Activated CD4-positive, alpha-beta memory T cell treated with anti-CD3 and anti-CD28 coated beads, Interleukin-2, amount 10 ng/mL, durations not matched to agents 7 days and 5 days (primary cell): ENCODE measurements at places on chromosomes 11 and 22. TPM values are rescaled to one million over a fixed set of nuclear protein-coding genes. Genes with fewer than 3 reads are reported as not detected.

DNA sequence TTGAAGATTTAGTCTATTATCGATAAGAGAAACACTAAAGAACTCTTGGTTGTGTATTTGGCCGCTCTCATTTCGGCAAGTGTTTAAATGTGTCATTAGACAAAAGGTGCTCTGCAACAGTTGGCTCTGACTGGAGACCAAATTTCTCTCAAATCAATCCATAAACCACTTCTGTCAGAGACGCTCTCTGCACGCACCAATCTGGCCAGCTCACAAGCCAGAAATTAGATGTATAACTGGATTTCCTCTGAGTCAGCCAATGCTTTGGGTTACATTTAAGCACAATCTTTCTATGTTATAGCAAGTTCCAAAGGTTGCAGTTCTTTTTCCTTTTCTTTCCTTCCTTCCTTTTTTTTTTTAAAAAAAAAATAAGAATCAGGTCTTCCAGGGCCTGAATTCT lies 17.6 kb upstream of the PARVA start:
- DNase-seq, result no peak

Gene PACSIN2
- total RNA-seq, result 33.5 TPM

DNA sequence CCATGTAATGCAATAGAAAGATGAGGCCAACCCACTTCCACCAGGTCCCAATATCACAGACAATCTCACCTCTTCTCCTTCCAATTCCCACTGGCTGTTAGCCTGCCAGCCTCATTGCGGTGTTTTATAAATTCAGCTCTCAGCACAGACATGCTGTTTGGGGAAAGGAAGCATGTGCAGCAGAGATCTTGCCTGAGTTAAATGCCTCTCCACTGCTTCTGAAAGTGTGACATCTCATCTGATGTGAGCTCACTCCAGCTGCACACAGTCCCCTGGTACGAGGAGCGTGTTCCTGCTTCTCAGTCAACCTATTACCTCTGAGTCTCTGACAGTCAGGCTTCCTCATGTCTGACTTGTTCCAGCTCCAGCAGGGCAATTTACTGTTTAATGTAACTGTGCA lies 122.7 kb upstream of the GUCY1A2 start:
- no peak for DNase-seq

DNA sequence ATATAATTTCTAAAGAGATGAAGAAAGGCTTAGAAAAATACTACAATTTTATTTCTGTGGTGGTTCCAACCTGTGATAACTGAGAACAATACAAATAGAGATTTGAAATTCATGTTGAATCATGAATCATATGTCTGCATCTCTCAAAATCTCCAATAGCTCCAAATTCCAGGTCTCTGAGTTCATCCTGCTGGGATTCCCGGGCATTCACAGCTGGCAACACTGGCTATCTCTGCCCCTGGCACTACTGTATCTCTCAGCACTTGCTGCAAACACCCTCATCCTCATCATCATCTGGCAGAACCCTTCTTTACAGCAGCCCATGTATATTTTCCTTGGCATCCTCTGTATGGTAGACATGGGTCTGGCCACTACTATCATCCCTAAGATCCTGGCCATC lies at the start of gene OR56B1:
TSS of gene OR56B1 (plus strand) at position 53 of the 400 bp plus-strand sequence. CDS start at position 122, 69 bp downstream.
- DNase-seq, result no peak

DNA sequence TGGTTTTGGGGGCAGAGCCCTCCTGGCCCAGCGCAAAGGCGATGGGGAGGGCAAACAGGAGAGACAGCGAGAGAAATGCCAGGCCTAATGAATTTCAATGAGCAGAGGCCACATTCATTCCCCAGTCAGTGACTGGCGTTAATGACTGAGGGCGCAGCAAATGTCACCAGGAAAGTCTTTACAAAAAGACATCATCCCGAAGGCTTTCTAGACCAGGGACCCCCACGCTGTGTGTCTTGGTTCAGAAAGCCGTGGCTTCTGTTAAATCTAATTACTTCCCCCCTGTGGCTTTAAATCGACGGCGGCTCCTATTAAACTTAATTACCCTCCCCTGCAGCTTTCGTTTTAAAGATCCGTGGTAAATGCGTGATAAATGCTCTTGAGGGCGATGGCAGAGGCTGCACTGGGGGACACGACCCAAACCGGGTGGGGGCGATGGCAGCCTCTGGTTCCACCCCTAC lies 1.6 kb upstream of the FGF19 start:
- no peak for DNase-seq

Gene TSSK2
- total RNA-seq, result not detected

Gene DBX1
- not detected for total RNA-seq

Gene CADM1
- 1.7 TPM for total RNA-seq

GRCh38 chr11:30552839-30553238 lies 33.3 kb downstream of the MPPED2 start:
- no peak for DNase-seq

- DNase-seq, result no peak
These were observed 53.9 kb upstream of the PPP6R3 start for GRCh38 chr11:68406324-68407313.

Gene GGT5
- total RNA-seq, result not detected

- DNase-seq, result no peak
These were observed 18.5 kb downstream of the ALKBH3 start for GRCh38 chr11:43899094-43899493.

DNA sequence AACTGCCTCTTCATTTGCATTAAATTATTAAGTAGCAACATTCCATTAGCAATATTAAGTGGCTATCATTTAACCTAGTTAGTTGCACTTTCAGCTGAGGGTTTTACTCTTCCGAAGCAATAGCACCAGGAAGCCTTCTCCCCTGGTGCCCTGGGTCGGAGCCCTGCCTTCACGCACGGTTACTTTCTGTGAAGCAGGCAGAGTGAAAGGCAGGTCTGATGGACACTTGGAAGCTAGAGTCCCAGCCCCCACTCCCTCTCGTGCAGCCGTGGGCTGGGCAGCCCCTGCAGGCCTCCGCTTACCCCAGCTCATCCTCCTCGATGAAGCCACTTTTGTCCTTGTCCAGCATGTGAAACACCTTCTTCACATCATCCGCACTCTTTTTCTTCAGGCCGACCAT lies 2.0 kb downstream of the PVALB start:
- DNase-seq, result no peak

DNA sequence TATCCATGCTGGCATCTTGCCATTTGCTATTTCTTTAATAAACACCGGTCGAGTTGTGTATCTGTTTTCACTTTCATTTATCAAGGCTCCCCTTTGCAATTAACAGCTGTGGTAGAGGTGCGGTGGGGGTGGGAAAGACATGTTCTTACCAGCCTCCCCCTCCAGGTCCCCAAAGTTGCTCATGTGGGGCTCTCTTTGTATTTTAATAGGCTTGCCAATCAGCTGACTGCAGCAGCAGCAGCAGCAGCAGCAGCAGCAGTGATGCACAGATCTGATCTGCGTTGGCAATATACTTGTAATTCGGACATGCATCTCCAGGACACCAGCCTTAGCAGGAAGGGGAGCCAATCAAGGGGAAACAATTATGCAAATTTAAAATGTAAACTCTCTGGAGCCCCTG lies 40.3 kb upstream of the E2F8 start:
- DNase-seq, result no peak

- DNase-seq, result no peak
These were observed 71.1 kb downstream of the STIM1 start for GRCh38 chr11:3926458-3927095.

DNA sequence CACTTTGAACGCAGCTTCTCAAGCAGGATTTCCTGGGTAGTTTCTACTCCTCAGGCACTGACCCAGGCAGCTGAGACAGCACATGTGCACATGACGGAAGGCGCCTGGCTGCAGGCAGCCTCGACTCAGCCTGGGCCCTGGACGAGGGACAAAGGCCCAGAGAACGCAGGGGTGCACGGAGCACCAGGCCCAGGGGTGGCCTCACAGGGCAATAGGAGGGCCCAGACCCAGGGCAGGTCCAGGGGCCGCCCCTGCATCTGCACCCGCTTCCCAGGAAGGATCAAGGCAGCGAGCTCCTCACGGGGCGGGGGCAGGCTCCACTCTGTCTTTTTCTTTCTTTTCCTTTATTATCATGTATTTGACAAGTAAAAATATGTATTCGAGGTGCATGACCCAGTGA lies 208.4 kb downstream of the BRD1 start:
- DNase-seq, result no peak

GRCh38 chr22:20137113-20137512 lies 5.5 kb downstream of the ZDHHC8 start:
- DNase-seq, result no peak

GRCh38 chr11:98835335-98835734 lies 185.4 kb upstream of the CNTN5 start:
- DNase-seq, result no peak

Gene MYOD1
- total RNA-seq, result not detected

Gene ARHGEF17
- 0.05 TPM for total RNA-seq

DNA sequence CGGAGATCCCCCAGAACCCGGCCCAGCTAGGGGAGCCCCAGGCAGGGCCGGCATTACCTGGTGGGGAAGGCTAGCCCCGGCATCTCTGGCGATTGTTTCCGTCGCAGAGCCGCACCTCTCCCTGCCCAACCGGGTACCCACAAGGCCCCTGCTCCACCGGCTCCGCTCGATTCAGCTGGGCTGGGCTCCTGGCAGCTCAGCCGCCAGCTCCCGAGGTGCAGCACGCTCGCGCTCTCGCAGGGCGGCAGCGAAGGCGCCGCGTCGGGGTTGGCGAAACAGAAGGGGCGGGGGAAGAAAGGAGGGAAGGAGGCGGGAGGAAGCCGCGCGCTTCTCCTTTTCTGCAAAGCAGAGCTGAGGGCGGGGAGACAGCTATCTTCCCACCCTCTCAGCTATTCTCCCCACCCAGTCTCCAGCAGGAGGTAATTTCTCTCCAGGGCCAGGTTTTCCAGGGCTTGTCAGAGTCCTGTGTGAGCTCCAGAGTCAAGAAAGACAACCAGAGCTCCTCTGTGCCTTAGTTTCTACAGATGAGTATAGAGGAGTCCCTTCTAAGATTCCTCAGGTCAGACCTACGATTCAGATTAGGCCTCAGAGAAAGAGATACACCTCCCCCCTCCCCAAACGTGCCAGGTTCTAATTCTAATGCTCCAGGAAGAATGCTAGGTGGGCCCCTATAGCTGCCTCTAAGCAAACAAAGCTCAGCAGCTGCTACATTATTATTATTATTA lies 62.0 kb downstream of the PAK1 start:
- peak; percentile 86 for DNase-seq

Gene STK33
- total RNA-seq, result 0.18 TPM

Gene CNGA4
- total RNA-seq, result 0.20 TPM

GRCh38 chr11:62613291-62613778 lies 278 bp downstream of the ROM1 start:
- DNase-seq, result no peak

GRCh38 chr11:20011307-20011951 lies 148.8 kb downstream of the DBX1 start:
- no peak for DNase-seq

- no peak for DNase-seq
These were observed 11.4 kb upstream of the A4GALT start for GRCh38 chr22:42732081-42732480.

GRCh38 chr11:80084608-80085007 lies 643.8 kb upstream of the TENM4 start:
- no peak for DNase-seq

Gene HSPB2
- total RNA-seq, result not detected

DNA sequence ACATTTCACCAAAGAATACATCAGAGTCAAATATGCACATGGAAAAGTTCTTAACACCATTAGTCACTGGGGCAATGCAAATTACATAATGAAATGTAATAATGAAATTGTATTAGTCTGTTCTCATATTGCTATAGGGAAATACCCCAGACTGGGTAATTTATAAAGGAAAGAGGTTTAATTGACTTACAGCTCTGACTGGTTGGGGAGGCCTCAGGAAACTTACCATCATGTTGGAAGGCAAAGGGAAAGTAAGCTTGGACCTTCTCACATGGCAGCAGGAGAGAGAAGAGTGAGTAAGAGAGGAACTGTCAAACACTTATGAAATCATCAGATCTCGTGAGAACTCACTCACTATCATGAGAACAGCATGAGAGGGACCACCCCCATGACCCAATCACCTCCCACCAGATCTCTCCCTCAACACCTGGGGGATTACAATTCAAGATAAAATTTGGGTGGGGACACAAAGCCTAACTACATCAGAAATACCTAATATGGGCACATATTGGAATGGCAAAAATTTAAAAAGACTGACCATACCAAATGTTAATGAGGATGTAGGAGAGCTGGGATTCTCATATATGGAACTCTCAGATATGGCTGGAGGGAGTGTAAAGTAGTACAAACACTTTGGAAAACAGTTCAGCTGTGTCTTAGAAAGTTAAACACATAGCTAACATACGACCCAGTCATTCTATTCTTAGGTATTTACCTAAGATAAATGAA lies 65.1 kb upstream of the CD44 start:
- no peak for DNase-seq

- DNase-seq, result no peak
These were observed 27.5 kb downstream of the ADAMTS8 start for GRCh38 chr11:130400781-130401483.

Gene TTC12
- total RNA-seq, result 13.5 TPM

Gene OR4X2
- total RNA-seq, result not detected

GRCh38 chr22:46578824-46579561 lies 41.2 kb upstream of the GRAMD4 start:
- no peak for DNase-seq

Gene FOSL1
- 5.0 TPM for total RNA-seq

GRCh38 chr11:3221408-3222002 lies 2.9 kb upstream of the MRGPRG start:
- peak; percentile 12 for DNase-seq

Gene ARHGAP8
- 0.78 TPM for total RNA-seq
